ENCODE measurements at places on chromosomes 2 and 18. TPM values are rescaled to one million over a fixed set of nuclear protein-coding genes. Genes with fewer than 3 reads are reported as not detected.

The CIDEA gene
- total RNA-seq, result not detected

The ITPRID2 gene
- 58.4 TPM for total RNA-seq

The TUBB8B gene
- not detected for total RNA-seq

The EPAS1 gene
- 108 TPM for total RNA-seq

The IL36RN gene
- 0.59 TPM for total RNA-seq

The ZSWIM2 gene
- total RNA-seq, result not detected

The SMC6 gene
- 29.8 TPM for total RNA-seq

The CCDC121 gene
- total RNA-seq, result 2.4 TPM

The MLPH gene
- total RNA-seq, result 253 TPM

The CROCC2 gene
- not detected for total RNA-seq

The SEC11C gene
- total RNA-seq, result 59.0 TPM

The IL18RAP gene
- total RNA-seq, result not detected

The SLC23A3 gene
- total RNA-seq, result 0.49 TPM

The RAB17 gene
- 0.38 TPM for total RNA-seq

The DSC2 gene
- total RNA-seq, result 1.3 TPM

The MAPRE3 gene
- 12.3 TPM for total RNA-seq

The GREB1L gene
- 0.95 TPM for total RNA-seq

The LRRC30 gene
- total RNA-seq, result not detected

The SERPINB10 gene
- not detected for total RNA-seq

The DCDC2C gene
- 0.54 TPM for total RNA-seq

The SOX11 gene
- total RNA-seq, result not detected

The DLX1 gene
- total RNA-seq, result 4.3 TPM

The UNC80 gene
- not detected for total RNA-seq

The CYP26B1 gene
- 14.5 TPM for total RNA-seq

The SCYGR4 gene
- not detected for total RNA-seq

The GPR75 gene
- 1.6 TPM for total RNA-seq

The PLCL1 gene
- not detected for total RNA-seq

The CDH7 gene
- total RNA-seq, result not detected

The UGT1A10 gene
- total RNA-seq, result not detected

The REEP1 gene
- total RNA-seq, result 0.62 TPM

The UCN gene
- 1.9 TPM for total RNA-seq

The DAPL1 gene
- not detected for total RNA-seq

The MC4R gene
- total RNA-seq, result not detected

The MALL gene
- 133 TPM for total RNA-seq

The TDRD15 gene
- not detected for total RNA-seq

The PRADC1 gene
- total RNA-seq, result 24.1 TPM

The MFSD2B gene
- total RNA-seq, result 0.36 TPM

The IL1R1 gene
- 25.3 TPM for total RNA-seq

The BCL11A gene
- 0.37 TPM for total RNA-seq

The HOXD11 gene
- total RNA-seq, result 7.8 TPM

The EML6 gene
- 1.00 TPM for total RNA-seq

The DLX2 gene
- total RNA-seq, result 0.37 TPM

The CNTNAP5 gene
- total RNA-seq, result not detected

The DSG3 gene
- 0.02 TPM for total RNA-seq

The HMSD gene
- not detected for total RNA-seq

The ALPP gene
- 0.56 TPM for total RNA-seq

The SP9 gene
- 3.7 TPM for total RNA-seq

The ARHGEF4 gene
- 6.4 TPM for total RNA-seq

The PJVK gene
- total RNA-seq, result 0.70 TPM

The ASXL3 gene
- not detected for total RNA-seq

The GMPPA gene
- 33.3 TPM for total RNA-seq
